ENCODE measurements at places on chromosomes 1 and 21. TPM values are rescaled to one million over a fixed set of nuclear protein-coding genes. Genes with fewer than 3 reads are reported as not detected.

DNA sequence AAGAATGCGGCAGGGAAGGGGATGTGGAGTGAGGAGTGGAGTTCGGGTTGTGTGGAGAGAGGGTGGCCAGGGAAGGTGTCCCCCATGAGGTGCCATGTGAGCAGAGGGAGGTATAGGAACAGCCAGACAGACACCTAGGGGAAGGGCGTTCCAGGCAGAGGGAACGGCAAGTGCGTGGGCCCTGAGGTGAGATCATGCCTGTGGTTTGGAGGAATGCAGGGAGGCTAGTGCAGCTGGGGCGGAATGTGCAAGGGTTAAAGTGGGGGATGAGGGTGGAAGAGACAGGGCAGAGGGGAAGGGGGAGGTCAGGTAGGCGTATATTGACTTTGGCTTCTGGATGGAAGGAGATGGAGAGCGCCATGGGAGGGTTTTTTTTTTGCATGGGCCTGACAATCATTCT lies 31.6 kb upstream of the PADI6 start:
- ATAC-seq: no peak

DNA sequence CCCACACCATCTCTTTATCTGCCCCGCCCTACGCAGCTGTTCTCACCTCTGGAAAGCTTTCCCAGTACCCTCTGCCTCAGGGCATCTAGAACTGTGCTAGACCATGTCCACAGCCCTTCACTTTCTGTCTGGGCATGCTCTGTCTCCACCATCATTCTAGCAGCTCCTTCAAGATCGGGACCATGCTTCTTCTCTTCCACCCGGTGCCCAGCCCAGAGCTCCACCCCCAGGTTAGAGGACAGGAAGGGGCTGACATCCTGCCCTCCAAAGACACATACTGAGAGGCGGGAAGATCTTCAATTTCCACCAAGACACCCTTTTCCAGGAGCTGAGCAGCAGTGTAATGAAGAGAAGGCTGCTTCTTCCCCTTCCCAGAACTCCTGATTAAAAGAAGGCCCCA lies 27.7 kb upstream of the MEF2D start:
- ATAC-seq: no peak

- no peak for ATAC-seq
Measured at GRCh38 chr1:104856091-104856490, 1106.4 kb downstream of the AMY1C start.

DNA sequence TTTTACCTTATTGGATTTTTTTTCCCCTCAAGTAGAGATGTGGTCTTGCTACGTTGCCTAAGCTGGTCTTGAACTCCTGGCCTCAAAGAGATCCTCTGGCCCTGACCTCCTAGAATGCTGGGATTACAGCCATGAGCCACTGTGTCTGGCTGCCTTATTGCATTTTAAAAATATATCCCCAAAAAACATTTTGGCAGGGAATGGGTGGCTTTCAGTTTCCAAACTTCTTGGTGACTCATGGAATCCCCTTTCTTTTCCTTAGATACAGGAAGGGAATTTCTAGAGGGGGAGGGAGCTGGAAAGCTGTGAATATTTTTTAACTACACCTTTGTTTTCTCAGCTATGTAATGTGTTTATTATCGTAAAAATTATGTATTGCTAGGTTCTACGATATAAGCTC lies 73.3 kb downstream of the SNRPE start:
- no peak for ATAC-seq

GRCh38 chr1:230163205-230163604 lies 96.2 kb downstream of the GALNT2 start:
- ATAC-seq: peak; percentile 87

The C1orf35 gene
- 13.7 TPM for total RNA-seq

The ENAH gene
- 165 TPM for total RNA-seq

The RIMKLA gene
- 5.1 TPM for total RNA-seq

Data from gastroesophageal sphincter (tissue), 4 donors.